GM12878 (cell line): ENCODE measurements at places on chromosomes 3 and 15. TPM values are rescaled to one million over a fixed set of nuclear protein-coding genes. Genes with fewer than 3 reads are reported as not detected.

TRH gene
- not detected in 2 replicates for polyA plus RNA-seq

REC114 gene
- not detected in 2 replicates for polyA plus RNA-seq

CLDN18 gene
- polyA plus RNA-seq, result 0.06 and 0.28 TPM in 2 replicates

GRCh38 chr3:67619991-67620390 lies 34.4 kb downstream of the SUCLG2 start:
- no peak for DNase-seq
